Fibroblast of skin of left quadriceps (primary cell): ENCODE measurements at places on chromosomes 1 and 21.

DNA sequence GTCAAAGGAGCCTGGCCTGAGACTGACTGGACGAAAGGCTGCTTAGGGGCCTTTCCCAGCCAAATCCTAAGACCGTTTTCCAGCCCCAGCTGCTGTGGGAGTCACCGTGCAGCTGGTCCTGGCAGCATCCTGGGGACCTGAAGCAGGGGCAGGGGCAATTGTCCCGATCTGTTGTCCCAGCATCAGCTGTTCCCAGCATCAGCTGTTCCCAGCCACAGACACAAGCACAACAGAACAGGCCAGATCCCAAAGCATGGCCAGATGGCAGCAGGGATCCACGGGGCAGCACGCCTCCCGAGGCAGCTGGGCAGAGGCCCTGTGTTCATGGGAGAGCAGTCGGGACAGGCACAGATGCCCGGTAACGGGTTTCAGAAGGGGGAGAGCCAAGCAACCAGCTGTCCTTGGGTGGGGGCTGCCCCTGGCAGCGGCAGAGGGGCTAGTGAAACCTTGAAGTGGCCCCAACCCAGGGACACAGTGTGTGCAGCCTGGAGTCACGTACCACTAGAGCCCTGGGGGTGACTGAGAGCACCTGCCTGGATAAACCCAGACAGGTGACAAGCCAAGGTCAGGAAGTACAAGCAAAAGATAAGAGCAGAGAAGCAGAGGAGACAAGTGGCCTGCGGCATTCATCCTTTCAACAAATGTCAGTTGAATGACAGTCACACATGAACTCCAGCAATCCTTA, 13.3 kb downstream of the CELA2B start:
- DNase-seq: no peak

GRCh38 chr1:9728451-9729295, 77.1 kb downstream of the PIK3CD start:
- no peak for DNase-seq

- DNase-seq: no peak
Observed at GRCh38 chr1:2967881-2968280, 53.4 kb upstream of the ACTRT2 start.

DNA sequence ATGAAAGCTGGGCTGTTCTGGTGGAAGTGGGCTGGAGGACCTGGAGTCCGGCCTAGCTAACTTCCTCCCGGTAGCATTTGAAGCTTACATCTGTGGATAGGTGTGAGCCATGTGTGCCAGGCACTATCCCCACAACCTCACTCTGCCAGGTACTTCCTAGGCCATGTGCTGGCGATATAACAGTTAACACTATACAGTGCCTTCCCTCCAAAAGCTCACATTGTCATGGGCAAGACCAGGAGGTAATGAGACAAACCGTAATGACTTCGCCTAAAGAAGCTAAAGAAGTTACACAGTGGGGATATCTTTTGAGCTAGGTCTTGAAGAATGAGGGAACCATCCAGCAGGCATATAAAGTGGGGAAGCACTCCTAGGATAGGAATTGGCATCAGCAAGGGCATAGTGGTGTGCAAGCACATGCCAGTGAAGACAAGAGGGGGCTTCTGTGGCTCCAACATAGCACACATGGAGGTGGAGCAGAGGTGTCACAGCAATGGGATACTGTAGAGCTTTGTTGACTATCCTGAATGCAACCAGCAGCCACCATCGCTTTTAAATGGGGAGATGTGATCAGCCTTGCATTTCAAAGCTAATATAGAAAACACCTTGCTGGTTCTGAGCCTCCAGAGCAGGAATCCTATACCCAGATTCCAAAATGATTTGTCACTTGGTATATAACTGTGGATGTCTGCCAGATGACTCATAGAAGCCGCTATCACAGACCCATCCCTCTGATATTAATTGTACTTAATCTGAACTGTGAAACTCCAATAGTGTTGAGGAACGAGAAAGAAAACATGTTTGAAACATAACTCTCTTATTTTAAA, 466.3 kb downstream of the LMO4 start:
- peak; percentile 71 for DNase-seq

DNA sequence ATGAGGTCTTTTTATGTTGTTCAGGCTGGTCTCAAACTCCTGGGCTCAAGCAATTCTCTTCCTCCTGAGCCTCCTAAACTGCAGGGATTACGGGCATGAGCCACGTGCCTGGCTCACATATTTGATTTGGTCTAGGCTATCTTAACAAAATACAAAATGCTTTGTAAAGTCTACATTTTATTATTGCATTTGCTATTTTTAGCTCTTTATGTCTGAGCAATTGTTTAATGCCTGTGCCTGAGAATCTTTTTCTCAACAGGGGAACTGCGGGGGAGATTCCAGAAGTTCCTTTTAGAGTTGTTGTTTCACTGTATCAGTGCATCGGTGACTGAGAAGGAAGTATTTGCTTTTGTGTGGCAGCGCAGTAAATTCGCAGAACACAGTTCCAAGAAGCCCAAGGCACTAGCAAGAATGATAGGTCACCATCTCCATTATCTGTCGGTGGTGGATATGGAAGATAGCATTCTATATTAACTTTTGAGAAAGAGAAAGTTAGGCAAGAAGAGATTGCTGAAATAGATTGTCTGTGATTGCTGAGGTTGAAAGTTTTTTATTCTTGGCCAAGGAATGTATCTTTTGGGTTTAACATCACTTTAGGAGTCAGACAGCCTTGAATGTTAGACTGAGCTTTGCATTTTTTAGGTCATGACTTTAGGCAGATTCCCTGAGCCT, 167.3 kb downstream of the PDE4B start:
- no peak for DNase-seq

- no peak for DNase-seq
Observed at GRCh38 chr1:201730611-201731010, 98.3 kb upstream of the IPO9 start.

- DNase-seq: no peak
Observed at GRCh38 chr1:101187297-101187696, 49.5 kb upstream of the S1PR1 start.

- DNase-seq: no peak
Observed at GRCh38 chr1:100930494-100930893, 34.6 kb downstream of the SLC30A7 start.

GRCh38 chr1:37323486-37324377, 150.6 kb upstream of the ZC3H12A start:
- no peak for DNase-seq

GRCh38 chr1:187816646-187817045, 987.9 kb downstream of the PLA2G4A start:
- no peak for DNase-seq

DNA sequence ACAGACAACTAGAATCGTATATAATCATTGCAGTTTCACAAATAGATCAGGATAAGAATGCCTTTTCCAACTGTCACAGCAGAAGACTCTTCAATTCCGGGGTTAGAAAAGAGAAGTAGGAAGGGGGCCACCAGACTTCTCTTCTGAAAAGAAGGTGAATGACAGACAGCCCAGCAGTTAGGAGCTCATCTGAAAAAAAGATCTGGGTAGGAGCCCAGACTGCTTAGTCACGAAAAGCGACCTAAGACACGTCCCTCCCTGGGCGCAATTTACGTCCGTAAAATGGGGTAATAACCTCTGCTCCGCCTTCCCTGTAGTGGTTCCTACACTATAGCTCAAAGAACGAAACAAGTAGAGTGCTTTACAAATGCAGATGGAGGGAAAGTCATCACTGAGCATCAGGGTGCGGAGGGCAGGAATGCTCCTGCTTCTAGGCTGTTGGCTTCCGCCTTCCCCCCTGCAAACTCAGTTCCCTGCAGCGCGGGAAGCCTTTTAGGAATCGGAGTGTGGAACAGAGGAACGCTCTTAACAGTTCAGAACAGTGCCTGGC, 582 bp downstream of the ORC1 start:
- DNase-seq: peak; percentile 24

DNA sequence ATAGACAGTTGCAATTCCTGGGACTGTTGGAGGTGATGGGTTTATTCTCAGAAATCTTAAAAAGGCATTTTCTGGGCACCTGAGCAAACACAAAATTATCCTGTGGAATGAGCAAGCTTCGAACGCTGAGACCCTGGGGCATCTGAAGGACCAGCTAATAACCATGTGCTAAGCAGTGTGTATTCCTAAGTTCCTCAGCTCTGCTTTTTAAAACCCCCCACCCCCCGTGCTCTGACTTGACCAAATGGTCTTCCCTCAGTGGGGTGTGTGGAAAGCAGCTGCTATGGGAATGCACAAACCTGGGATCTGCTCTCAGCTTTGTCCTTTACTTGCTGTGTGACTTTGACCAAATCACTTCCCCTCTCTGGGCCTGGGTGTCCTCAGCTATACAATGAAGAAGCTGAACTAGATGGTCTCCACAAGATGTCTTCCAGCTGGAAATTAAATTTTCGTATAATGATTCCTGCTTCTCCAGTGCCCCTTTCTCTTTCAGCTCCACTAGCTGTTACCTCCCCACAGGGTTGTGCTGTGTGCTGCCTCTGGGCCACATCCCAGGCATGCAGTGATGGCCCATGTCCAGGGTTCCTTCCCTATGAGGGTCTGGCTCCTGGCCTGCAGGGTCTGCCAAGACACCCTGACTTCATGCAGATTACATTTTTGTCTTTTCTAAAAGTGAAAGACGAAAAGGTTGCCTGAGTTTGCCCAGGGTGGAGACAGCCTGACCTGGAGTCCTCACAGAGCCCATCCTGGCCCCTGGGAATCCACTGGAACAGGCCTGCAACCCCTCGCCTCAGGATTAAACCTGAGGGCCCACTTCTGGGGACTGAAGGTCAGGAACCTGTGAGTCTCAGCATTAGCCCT, 14.9 kb upstream of the CD247 start:
- DNase-seq: no peak

GRCh38 chr1:29853716-29854330, 617.5 kb downstream of the PTPRU start:
- DNase-seq: no peak

- no peak for DNase-seq
Observed at GRCh38 chr1:151237678-151238466, 16.7 kb upstream of the PSMD4 start.

- no peak for DNase-seq
Observed at GRCh38 chr1:224565186-224565585, 50.9 kb upstream of the CNIH3 start.

DNA sequence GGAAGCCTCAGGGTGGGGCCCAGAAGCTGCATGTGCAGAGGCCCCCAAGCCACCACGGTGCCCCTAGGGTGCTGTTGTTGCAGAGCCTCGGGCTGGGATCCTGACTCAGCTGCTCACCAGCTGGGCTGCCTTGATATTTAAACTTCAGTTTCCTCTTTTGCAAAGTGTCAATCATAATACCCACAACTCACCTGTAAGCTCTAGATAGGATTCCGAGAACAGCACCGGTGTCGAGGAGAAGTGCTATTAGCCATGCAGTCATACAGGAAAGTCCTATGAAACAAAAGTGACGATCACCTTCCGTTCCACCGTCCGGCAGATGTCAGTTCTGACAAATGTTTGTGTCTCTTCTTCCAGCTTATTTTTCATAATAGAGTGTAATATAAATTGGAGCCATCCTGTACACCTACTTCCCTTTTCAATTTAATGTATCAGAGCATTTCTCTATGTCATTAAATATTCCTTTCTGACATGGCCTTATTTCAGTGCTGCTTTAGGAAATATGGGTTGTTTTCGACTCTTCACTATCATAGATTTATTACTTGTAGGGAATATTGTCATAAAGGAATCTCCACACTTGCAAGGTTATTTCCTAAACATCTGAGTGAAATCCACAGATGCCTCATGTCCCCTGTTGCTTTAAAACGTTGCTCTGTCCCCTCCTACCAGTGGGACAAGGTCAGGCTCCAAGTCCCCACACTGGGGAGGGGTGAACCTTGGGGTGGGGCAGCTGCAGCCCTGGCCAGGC, 100.8 kb downstream of the SIK1 start:
- DNase-seq: no peak

GRCh38 chr1:81446000-81446669, 354.6 kb upstream of the ADGRL2 start:
- no peak for DNase-seq

DNA sequence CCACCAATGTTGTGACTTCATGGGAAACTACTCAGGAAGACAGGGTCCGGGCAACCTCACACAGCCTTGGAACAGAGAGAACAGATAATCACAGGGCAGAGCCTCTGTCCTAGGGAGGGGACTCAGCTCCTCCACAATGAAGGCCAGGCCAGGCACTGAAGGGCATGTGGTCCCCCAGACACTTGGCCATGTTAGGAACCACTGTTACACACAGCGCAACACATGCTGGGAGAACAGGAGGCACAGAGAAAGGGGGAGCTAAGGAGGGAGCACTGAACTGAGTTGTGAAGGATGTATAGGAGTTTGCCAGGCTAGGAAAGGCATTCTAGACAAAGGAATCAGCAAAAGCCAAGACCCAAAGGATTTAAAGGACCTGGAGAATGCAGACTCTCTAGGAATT, 127.6 kb downstream of the DMRTB1 start:
- DNase-seq: no peak

GRCh38 chr1:24416666-24417391, 1.2 kb downstream of the NIPAL3 start:
- peak; percentile 84 for DNase-seq

DNA sequence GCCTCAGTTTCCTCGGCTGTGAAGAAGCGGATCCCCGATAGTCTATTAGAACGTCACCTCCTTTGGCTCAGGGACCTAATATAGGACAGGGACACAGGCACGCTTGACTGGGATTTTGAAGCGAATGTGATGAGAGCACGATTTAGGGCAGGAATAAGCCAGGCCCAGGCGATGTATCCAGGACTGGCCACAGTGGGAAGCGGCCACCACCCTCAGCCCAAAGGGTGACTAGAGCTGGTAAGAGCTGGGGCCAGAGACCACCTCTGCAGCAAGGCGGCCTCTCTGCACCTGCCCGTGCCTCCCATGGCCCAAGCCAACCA, 100.0 kb upstream of the VAMP3 start:
- DNase-seq: no peak

DNA sequence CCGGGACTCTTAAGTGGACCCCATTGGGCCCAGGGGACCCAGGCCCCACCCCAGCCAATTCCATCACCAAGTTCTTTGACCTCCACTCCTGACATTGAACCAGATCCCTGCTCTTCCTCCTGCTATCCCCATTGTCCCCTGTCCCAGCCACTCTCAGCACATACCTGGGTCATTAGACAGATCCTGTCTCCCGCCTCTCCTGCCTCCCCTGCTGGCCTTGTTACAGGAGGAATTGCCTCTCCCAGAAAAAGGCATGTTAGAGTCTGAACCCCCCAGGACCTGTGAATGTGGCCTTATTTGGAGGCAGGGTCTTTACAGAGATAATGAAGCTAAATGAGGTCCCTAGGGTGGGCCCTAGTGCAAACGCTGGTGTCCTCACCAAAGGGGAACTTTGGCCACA, 301.9 kb downstream of the NPHP4 start:
- no peak for DNase-seq

DNA sequence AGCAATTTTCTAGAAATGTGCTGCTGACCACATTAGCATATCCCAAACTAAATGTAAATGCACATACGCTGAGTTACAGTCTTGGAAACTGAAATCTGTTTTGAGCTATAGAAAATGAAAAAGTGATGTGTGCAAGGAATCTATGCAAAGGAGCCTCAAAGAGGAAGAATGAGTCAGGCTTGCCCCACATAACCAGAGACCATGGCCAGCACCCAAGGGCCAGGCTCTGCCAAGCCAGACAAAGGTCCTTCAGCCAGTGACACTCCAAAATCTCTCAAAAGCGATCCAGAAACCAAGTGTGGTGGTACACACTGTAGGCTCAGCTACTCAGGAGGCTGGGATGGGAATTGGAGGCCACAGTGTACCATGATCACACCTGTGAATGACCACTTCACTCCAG, 195.2 kb downstream of the TOMM20 start:
- DNase-seq: peak; percentile 47

- peak; percentile 86 for DNase-seq
Observed at GRCh38 chr21:42039911-42040351, 29.8 kb upstream of the ZBTB21 start.
